ENCODE measurements at places on chromosomes 11 and 22.

DNA sequence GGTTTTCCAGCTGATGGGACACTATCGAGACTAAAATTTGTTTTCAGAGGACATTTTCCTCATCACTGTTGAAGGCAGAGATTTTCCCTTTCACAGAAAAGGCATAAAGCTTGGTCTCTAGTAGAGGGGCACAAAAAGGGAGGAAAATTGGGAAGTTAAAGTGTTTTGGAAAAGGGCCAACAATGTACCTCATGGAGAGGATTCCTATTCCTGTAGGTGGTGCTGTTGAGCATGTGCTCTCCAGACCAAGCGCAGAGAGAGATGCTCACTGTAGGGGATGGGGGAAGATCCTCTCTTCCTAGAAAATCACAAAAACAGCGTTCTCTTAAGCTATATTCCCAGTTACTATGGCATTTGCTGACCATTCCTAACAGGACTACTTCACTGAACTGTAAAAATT lies 44.9 kb downstream of the OR4C46 start:
- DNase-seq, result no peak

DNA sequence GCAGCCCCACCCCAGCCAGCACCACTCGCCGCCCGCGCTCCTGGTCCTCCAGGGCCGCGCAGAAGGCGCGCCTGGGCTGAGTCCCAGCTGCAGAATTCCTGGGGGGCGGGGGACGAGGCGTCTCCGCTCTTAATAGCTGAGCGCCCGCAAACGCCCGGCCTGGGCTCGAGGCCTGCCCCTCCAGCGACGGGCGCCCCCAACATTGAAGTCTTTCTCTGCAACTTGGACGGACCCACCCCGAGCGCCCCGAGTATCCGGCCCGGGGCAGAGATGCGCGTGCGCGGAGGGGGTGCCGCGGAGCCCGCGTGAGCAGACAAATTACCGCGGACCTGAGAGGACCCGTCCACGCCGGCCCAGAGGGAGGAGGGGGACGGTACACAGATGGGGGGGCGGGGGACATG lies 6.7 kb upstream of the SYT7 start:
- peak; percentile 34 for DNase-seq

- no peak for DNase-seq
Measured at GRCh38 chr11:57983191-57983590, 40.5 kb upstream of the OR9Q1 start.

- DNase-seq, result no peak
Measured at GRCh38 chr11:66373265-66373664, 1.7 kb upstream of the SLC29A2 start.

- no peak for DNase-seq
Measured at GRCh38 chr11:44623731-44624491, 58.4 kb downstream of the CD82 start.

- no peak for DNase-seq
Measured at GRCh38 chr11:127058524-127058923, 58.0 kb upstream of the KIRREL3 start.

Data from fibroblast of skin of back (primary cell).